Activated effector memory CD4-positive, alpha-beta T cell treated with Interleukin-2 at 50 U/mL for 16 hours (primary cell): ENCODE measurements at places on chromosomes 16 and 17.

DNA sequence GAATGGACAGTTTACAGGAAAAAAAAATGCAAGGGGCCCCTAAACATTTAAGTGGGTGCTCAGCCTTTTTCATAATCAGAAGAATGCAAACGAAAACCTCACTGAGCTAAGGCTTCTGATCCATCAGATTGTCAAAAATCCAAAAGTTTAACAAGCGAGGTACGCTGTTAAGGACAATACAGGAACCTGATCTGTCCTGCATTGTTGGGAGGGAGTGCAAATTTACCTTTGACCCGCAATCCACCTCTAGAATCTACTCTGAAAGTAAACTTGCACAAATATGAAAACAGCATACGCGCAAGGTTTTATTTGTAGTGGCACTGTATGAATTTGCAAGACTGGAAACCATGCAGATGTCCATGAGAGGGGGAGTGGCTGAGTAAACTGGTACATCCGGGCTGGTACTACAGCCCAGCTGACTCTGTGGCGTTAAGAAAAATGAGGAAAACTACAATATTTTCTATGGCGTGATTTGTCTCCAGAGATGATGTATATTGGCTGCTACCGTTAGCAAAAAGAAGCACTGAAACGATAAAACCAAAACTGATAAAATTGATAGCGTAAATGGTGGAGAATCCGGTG, 28.8 kb upstream of the ST6GALNAC1 start:
- no peak for DNase-seq

DNA sequence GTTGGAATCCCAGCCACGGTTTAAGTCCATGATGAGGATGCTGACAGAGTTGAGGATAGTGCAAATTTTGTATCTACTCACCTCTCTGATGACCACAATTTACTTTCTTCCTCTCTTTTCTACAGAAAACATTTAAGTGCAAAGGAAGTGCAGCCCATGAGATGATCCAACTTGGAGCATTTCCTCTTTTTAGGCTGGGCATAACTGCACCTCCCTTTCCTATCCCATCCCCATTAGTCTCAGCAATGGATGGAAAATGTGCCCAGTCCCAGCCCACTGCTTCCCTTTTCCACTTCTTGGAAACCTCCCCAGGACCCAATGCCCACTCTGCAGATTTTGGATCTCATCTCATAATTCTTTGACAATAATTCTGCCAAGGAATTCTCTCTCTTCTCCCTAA, 16.6 kb upstream of the CCL8 start:
- DNase-seq, result no peak

GRCh38 chr17:4407216-4407615, 26.5 kb upstream of the SPNS3 start:
- no peak for DNase-seq

- no peak for DNase-seq
Observed at GRCh38 chr16:14109782-14110727, 38.9 kb downstream of the MRTFB start.

DNA sequence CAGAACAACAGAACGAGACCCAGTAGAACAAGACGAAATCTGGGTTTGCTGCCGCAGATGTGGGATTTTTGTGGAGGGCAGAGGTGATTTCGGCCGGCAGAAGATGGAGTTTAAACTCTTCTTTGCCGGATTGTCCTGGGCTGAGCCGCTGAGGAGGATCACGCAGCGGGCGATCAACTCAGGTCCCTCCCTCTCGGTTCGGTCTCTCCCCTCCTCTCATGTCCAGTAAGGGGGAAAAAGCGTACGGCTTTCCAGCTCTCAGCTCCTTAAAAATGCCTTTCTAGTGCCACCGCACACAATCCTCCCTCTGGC, 2.5 kb downstream of the PHF12 start:
- DNase-seq, result no peak

DNA sequence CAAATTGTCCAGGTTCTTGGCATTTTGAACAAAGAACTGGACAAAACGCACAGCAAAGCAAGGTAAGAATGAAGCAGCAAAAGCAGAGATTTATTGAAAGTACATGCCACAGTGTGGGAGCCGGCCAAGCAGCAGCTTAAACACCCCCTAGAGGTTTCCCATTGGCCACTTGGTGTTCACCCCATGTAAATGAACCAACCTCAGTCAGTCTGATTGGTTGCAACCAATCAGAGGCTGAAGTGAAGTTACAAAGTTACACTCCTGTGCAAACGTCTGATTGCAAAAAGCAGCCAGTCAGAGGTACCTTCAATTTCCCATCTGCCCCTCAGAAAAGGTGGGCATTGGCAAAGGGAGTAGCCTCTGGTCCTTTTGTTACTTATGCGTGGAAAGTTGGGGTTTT, 8.8 kb upstream of the ZNF263 start:
- DNase-seq, result no peak

DNA sequence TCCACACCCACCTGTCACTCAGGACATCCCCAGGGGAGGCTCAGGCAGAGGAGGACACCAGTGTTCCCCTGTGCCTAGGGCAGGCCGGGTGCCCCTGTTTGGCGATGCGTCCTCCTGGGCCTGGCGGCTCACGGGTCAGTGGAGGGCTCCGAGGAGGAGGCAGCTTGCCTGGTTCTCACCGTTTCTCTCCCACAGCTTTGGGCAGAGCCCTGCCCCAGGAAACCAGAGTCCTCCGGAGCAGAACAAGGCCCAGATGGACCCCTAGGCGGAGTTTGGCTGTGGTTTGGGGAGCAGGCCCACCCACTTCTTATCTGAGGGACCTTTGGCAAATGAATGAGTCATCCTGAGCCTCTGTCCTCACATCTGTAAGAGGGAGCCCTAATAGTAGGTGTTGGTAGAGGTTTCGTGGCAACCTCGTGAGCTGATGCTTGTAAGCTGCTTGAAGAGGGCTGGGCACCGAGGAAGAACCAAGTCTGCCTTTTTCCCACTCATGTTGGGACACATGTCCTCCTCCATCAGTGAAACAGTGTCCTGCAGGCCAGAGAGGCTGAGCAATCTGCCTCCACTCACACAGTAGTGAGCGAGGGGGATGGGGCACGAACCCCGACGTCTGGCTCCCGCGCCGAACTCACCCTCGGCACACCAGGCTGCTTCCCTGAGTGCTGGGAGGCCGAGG, 247.0 kb upstream of the CIBAR2 start:
- DNase-seq, result no peak

- DNase-seq, result peak; percentile 51
Observed at GRCh38 chr17:82228842-82229697, at the start of gene SLC16A3. Gene SLC16A3, plus strand, starts transcription at chr17:82229042. Its CDS starts 6,967 bp downstream, at chr17:82236009.

GRCh38 chr17:21275579-21276263, 8.8 kb upstream of the MAP2K3 start:
- DNase-seq, result peak; percentile 89

GRCh38 chr16:67773099-67773498, 33.3 kb downstream of the RANBP10 start:
- no peak for DNase-seq

- DNase-seq, result peak; percentile 38
Observed at GRCh38 chr17:35969558-35970380, 11.5 kb downstream of the CCL16 start.

GRCh38 chr16:72291531-72291981, 119.6 kb upstream of the PMFBP1 start:
- DNase-seq, result no peak

DNA sequence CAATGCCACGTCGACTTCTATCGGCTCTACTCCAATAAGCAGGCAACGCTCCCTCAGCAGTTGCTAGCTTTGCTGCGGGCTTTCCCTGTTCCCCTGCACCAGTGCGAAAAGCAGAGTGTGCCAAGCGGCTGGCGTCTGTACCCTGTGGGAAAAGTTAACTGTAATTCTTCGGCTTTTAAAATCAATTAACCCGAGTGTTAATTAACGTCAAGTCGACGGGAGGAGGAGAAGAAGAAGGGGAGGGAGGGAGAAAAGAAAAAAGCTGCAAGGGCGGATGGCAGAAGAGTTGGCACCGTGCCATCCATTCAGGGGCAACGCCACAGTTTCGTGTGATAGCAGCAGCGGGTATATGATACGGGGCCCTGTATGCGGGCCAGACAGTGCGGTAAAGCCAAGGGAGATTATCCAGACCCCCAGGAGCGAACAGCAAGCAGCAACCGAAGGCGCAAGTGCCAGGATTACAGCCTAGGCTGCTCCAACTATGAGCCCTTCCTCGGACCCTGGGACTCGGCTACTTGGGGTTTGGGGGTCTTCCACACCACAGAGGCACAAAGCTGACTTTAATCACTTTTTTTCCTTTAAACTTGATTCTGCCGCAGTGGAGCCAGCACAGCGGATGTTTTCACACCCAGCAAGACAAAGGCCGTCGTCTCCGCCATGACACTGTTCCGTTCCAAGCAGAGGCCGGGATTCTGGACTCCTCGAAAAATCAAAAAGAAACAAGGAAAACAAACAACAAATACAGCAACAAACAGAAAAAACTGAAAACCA, 253.8 kb upstream of the PMFBP1 start:
- DNase-seq, result no peak
